NCI-H510A treated with DMSO at 0.1 percent for 48 hours (cell line): ENCODE measurements at places on chromosomes 2 and 18.

DNA sequence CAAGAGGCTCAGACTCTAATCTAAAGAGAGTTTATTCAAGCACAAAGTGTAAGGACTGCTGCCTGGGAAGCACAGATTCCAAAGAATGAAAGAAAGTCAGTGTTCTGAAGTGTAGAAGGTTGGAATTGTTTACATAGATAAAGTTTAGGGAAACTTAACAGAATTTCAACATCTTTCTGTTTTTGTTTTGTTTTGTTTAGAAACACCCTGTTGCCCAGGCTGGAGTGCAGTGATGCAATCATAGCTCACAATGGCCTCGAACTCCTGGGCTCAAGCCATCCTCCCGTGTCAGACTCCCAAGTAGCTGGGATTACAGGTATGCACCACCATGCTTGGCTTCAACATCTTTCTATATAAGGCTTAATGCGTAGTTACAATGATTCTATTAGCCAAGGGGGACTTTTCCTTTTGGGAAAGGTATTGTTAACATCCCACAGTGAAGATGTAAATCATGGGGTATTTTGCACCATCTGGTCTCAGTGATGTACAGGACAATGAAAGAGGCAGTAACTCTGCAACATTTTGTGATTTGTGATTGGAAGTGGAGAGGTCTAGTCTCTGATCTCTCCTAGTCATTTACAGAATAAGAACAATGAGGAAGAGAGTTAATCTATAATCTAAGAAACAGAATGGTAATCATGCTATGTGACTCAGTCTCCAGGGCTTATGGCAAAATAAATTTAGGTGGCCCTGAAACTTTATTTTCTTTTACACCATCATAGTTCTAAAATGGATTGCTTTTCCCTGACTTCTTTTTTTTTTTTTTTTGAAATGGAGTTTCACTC is 45.6 kb upstream of the MSH6 start:
- no peak for DNase-seq

- no peak for DNase-seq
Observed at GRCh38 chr18:29928081-29928480, 1114.5 kb downstream of the DSC3 start.

- DNase-seq: no peak
Observed at GRCh38 chr2:158513841-158514240, 57.1 kb downstream of the PKP4 start.

- DNase-seq: no peak
Observed at GRCh38 chr2:154580767-154581166, 117.7 kb upstream of the KCNJ3 start.

- no peak for DNase-seq
Observed at GRCh38 chr2:128834880-128835252, 516.2 kb upstream of the HS6ST1 start.

GRCh38 chr2:31429759-31430438 is 15.4 kb upstream of the XDH start:
- no peak for DNase-seq

DNA sequence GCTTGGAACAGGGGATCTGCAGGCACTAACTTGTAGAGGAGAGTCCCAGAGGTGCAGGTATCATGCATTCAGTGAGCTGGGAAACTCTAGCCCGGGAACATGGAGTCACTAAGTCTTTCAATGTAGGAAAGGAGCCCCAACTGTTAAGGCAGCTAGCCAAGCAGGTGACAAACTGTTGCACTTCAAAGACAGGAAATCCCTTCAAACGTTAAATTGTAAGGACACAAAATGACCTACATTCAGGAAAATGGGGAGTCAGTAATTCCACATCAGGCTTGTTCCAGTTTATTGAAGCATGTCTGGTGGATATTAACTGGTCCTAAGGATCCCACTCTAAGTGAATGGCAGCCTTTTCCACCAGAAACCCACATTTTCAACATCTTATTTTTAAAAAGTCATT is 364.5 kb downstream of the MTX2 start:
- DNase-seq: no peak

- peak; percentile 34 for DNase-seq
Observed at GRCh38 chr2:17752892-17753802, 463 bp downstream of the SMC6 start.

- DNase-seq: no peak
Observed at GRCh38 chr2:218827701-218828476, 3.7 kb downstream of the PRKAG3 start.

DNA sequence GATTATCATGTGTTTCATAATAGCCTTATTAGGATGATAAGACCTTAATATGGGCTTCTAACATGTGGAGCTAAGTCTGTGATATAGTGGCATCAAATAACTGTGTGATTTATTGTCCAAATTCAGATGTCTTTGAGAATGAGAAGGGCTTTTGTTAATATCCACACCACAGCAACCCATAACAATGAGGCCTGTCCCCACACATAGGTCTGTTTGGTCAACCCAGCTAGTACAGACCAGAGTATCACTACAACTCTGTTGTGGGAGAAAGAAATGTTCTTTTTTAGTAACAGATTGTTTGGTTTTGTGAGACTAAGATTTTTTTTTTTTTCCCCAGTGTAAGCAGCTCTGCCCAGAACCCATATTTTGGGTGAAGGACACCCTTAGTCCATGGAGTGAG is 439.2 kb downstream of the PIK3C3 start:
- DNase-seq: no peak

GRCh38 chr18:23900994-23901393 is 113.6 kb upstream of the TTC39C start:
- no peak for DNase-seq

DNA sequence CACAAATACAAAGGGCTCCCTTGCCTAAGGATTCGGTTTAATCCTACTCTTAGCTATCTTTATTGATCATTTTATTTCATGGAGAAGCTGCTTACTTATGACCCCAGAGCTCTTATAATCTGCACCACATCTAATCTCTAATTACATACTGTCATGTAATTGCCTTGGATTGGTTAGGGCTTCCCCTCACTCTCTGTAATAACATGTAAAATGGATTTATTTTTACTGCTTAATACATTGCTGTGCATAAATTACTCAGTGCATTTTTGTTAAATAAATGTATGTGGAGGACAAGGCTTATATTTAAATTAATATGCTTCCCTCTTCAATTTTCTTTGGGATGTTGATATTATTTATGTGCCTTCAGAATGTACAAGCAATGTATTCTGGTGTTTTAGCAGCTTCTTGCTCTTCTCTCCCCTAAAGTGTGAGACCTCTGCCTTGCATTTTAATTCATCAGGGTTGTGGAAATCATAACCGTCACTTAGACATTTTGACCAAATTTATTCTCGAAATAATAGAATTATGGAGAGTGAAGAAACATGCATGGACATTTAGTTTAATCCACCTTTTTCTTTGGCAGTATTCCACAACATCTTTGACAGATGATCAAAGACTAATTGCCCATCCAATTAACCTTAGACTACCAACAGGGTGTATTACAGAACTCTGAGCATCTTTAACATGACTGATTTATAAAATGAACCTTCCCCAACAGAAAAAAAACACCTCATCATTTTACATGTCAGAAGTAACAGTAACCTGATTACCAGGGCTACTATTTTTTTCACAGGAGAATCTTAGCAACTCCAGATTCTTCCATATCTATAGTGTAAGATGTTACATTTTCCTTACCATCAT is 692.6 kb downstream of the LRRTM4 start:
- no peak for DNase-seq

DNA sequence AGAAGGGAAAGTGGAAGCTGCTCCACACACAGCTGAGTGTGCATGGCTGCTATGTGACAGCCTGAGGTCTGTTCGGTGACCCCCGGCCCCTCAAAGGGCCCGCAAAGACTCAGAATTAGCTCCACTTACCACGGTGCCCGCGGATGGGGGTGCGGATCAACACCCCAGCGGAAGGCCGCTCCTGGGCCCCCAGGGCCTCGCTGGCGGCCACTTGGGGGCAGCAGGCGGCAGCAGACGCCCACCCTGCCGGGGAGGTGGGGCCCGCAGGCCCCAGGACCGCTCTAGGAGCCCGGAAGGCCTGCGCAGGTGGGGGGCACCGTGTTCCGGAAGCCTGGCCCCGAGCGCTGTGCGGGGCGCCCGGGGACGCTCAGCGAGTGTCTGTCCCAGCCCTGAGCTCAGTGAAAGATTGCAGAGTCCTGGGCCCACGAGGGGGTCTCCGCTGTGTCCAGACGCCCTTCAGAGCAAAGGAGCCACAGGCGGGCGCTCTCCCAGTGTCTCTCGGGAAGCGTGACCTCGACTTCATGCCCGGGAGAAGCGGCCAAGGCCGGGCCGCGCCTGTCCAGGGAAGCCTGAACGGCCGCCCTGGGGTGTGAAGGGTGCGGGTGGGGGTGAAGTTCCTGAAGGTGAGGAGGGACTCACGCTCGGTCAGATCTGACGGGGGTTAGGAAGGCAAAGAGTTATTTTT is 118.7 kb downstream of the VAPA start:
- no peak for DNase-seq

DNA sequence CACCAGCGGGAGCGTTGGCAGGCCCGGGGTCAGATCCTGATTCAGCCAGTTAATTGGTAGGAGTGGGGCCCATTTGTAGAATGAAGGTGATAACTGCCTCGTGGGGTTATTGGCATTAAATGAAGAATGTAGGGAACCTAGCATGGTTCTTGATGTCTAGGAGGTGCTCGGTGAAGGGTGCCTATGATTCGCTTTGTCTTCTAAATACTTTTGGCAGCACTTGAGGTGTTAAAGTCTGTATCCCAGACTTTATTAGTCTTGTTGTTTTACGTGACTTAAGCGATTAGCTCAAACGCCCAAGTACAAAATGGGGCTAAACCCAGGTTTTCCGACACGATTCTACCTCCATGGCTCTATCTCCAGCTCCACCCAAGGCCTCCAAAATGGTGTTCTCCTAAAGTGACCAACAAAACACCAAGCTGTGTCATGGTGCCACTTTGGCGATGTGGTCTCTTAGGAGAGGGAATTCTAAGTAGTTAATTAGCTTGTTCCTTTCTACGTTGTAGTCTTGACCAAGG is 980 bp upstream of the PPP4R1 start:
- peak; percentile 49 for DNase-seq

DNA sequence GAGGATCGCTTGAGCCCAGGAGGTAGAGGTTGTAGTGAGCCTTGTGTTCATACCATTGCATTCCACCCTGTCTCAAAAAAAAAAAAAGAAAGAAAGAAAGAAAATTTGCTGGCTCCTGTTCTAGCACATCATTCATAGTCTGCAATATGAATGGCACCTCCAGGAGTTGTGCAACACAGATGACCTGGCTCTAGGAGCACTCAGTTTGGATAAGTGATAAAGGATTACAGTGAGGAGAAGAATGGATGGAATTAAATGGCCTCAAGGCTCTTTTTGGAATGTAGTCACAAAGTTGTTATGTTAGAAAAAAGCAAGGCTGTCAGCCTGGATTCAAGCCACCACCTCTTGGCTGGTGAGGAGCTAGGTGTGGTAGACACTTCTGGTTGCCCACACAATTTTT is 21.5 kb upstream of the SPRED2 start:
- DNase-seq: no peak

GRCh38 chr2:109185821-109186570 is 57.0 kb downstream of the SH3RF3 start:
- no peak for DNase-seq

DNA sequence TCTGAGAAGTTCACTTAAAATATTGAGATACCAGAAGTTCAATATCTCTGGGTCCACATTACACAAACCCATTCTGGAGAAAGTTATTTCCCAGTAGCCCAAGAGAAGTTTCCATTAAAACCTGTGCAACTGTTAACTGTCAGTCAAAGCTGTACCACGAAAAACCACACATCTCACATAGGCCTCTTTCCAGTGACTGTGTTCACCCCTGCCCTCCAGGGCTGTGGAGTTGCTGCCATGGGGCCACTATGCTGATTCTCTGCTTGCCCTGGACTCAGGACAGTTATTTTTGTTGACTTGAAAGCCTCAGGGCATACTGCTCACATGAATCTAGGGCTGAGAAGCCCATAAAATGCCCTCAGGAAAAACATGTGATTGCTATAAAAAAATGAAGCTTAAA is 153.8 kb downstream of the PIEZO2 start:
- DNase-seq: no peak

DNA sequence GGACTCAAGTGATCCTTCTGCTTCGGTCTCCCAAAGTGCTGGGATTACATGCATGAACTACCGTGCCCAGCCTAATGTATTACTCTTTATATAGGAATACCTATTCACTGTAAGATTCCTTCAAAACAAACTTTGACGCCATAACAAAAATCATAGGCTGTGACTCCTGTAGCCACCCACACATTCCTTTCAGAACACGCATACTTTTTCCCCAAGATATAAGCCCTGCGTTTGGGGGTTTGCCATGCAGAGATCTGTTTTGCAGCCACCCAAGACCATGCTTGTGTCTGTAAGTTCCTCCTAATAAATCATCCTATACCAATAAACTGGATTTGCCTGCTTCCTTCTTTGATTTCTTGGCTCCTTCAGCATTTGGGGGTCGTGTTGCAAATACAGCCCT is 46.0 kb upstream of the STON1 start:
- DNase-seq: no peak

DNA sequence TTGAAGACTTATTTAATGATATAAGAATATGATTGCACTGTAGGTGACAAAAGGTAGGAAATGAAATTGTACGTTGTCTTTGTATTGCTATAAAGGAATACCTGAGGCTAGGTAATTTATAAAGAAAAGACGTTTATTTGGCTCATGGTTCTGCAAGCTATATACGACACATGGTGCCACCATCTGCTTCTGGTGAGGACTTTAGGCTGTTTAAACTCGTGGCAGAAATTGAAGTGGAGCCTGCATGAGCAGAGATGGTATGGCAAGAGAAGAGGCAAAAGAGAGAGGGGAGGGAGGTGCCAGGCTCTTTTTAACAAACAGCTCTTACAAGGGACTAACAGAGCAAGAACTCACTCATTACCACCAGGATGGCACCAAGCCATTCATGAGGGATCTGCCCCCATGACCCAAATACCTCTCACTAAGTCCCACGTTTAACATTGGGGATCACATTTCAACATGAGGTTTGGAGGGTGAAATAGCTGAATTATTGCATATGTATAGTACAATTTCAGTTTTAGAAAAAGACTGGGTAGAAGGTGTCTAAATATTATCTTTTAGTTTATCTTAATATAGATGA is 86.8 kb downstream of the GULP1 start:
- DNase-seq: peak; percentile 22

DNA sequence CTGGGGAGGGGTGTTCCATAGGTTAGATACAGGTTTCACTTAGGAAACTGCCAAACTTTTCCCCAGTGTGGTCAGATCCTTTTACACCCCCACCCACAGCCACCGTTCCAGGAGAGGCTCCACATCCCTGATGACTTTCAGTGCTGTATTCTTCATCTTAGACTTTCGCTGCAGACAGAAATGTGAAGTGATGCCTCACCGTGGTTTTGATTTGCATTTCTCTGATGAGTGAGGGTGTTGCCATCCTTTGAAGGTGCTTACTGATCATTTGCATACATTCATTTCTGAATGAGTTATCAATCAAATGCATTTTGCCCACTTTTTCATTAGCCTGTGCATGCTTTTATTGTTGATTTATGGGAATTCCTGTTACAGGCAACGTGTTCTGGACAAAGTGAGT is 14.9 kb downstream of the COPS9 start:
- DNase-seq: no peak

GRCh38 chr2:173299764-173300163 is 54.9 kb upstream of the CDCA7 start:
- DNase-seq: no peak

- DNase-seq: peak; percentile 85
Observed at GRCh38 chr18:7872569-7872968, 305.5 kb downstream of the PTPRM start.
